ENCODE measurements at places on chromosomes 4 and X. TPM values are rescaled to one million over a fixed set of nuclear protein-coding genes. Genes with fewer than 3 reads are reported as not detected.

The FHDC1 gene
- 22.3 TPM for total RNA-seq

The LIN54 gene
- total RNA-seq = 12.6 TPM

The GAGE2A gene
- not detected for total RNA-seq

The CXCL11 gene
- total RNA-seq = not detected

The P2RY8 gene
- not detected for total RNA-seq

The MAGIX gene
- total RNA-seq = 1.2 TPM

The SYTL5 gene
- 2.5 TPM for total RNA-seq

The SYP gene
- 1.5 TPM for total RNA-seq

The SH2D1A gene
- total RNA-seq = not detected
